ENCODE measurements at places on chromosomes 2 and 18.

GRCh38 chr2:127050803-127051115 is 56.2 kb downstream of the BIN1 start:
- no peak for DNase-seq

- no peak for DNase-seq
Measured at GRCh38 chr2:43605851-43606250, 10.0 kb upstream of the THADA start.

- DNase-seq: no peak
Measured at GRCh38 chr18:801137-801536, 10.9 kb downstream of the YES1 start.

DNA sequence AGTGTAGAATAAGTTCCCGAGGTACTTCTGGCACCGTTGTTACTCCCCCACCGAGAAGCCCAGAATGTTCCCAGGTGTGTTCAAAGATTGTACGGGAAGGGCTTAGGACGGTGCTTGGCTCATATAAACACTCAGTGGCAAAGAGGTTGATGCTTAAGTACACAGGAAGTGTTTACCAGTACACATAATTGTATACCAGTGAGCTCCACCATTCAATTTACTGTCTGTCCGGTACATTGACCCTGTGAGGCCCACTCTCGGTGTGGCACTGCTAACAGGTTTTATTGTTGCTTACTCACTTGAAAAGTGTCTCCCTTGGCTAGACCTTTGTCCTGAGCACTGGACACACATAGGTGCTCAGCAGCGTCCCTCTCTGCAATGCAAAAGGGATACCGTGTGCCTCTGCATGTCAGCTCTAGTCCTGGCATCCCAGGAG is 191.0 kb downstream of the NEDD4L start:
- no peak for DNase-seq

DNA sequence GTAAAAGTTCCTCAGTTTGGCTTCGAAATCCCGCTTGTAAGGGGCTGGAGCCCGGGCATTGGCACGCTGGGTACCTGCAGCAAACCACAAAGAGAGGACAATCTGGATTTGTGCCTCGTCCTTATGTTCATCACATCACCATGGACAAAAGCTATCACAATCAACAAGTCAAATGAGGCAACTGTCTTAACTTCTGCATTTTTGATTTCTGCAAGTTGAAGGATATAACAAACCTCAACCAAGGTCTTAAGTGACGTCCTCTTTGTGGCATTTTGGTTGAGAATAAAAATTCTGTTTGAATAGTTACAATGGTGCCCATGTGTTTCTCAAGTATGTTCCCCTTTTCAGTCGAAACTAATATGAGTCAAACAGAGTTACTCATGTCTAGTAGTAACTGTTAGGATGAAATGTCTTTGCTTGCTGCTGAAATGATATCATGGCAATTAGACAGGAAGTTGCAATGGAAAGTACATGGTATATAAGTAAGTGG is 70.8 kb upstream of the STK17B start:
- peak; percentile 34 for DNase-seq

- peak; percentile 29 for DNase-seq
Measured at GRCh38 chr2:19435815-19436214, 77.4 kb upstream of the OSR1 start.

Data from fibroblast of skin of scalp (primary cell).